PC-9 (cell line): ENCODE measurements at places on chromosomes 11 and 22. TPM values are rescaled to one million over a fixed set of nuclear protein-coding genes. Genes with fewer than 3 reads are reported as not detected.

DNA sequence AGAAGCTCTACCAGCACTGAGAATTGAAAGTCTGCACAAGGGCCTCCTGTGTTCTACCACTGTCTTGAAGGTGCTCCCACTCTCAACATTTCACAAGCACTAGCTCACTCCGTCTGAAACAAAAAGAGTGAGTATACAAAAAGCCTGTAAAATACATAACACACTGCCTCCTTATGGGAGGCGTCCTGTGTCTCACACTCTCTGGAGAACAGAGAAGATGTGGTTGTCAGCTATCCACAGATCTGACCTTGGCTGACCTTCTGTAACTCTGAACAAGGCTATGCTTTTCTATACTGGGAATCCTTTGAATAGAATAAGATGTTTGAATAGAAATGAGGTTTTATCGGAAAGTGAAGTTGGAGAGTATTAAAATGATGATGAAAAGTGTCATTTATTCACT, 171.3 kb upstream of the TMEM45B start:
- no peak for DNase-seq

DNA sequence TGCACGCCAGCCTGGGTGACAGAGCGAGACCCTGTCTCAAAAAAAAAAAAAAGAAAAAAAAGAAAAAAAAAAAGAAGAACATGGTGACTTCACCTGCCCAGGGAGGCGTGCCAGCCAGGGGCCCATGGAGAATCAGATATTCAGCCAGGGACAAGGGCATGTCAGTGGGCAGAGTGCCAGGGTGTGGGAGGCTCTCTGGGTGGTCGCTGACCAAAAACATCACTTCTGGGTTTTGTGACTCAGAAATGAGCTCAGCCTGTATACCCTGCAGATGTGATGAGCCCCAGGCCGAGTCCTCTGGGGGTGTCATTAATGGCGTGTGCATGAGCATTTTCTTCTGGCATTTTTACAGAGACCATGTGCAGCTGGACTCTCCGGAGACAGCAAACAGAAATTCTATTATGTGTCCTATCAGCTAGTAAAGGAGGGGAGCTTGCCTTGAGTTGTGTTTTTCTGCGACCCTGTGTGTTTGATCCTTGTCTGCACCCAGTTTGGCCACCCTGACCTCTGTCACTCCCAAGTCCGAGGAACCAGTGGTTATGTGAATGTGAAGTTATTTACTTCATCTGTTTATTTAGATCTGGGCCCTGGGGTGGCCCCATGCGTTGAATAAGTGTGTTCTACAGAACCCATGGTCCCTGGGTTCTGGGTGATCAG, 53.6 kb downstream of the BCR start:
- no peak for DNase-seq

The NXPE4 gene
- not detected in 2 replicates for total RNA-seq

The PDGFD gene
- 6.1 and 6.9 TPM in 2 replicates for total RNA-seq

The ANKK1 gene
- not detected in 2 replicates for total RNA-seq

DNA sequence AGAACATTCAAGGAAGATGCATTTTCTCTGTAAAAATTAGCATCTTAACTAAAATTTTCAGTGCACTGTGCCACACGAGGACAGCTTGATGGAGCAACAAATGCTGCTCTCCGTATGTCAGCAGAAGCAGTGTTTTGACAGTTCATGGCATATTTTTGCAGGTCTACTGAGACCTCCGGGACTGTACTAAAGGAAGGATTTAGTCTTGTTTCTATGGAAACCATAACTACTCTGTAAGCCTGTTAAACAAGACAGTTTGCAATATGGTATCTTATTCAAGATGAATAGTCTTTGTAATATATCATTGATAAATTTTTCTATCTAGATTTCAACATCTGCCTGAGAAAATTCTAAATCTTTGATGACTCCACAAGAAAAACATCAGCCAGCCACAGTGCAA, 184.0 kb upstream of the GUCY1A2 start:
- no peak for DNase-seq

DNA sequence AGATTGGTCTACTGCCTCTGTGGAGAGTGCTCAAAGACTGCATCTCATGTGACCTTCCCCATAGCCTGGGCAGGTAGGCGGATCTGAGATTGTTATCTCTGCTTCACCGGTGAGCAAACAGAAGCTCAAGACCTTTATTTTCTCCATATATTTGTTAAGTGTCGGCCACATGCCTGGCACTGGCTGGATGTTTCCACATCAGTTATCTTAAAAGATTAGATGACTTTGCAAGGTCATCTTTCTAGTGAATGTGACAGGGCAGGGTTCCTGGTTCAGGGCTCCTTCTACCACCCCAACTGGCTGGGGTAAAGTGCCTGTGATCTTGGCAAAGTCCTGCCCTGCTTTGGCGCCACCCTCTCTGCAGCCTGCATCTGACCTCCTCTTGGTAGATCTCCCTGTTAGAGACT, 125.0 kb downstream of the CCDC81 start:
- peak; percentile 96 for DNase-seq

- no peak for DNase-seq
These were observed 960.1 kb upstream of the FAT3 start for GRCh38 chr11:91264481-91264880.

The SIAE gene
- 29.2 and 37.9 TPM in 2 replicates for total RNA-seq

The CARD18 gene
- not detected in 2 replicates for total RNA-seq

The ADAMTS8 gene
- not detected in 2 replicates for total RNA-seq

The MS4A6E gene
- total RNA-seq = not detected in 2 replicates

The ADAMTS15 gene
- total RNA-seq = 1.8 and 2.2 TPM in 2 replicates

The NLRP14 gene
- not detected in 2 replicates for total RNA-seq

- no peak for DNase-seq
These were observed 6.2 kb upstream of the KCNE3 start for GRCh38 chr11:74473382-74474173.

DNA sequence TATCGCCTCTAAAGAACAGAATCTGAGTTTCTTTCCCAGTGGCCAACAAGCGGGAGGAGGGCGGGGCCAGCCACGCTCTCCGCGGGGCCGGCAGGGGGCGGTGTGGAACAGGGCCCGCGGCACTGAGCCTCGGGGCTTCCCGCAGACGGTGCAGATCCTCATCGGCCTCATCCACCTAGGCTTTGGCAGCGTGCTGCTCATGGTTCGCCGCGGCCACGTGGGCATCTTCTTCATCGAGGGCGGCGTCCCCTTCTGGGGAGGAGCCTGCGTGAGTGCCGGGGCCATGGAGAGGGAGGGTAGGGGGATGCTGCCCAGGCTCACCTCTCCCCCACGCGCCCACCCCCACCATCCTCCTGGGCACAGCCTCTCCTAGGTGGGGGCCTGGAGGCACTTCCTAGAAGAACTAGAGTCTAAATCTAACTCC, 10.7 kb downstream of the MS4A15 start:
- DNase-seq = no peak

The PTPN5 gene
- total RNA-seq = not detected in 2 replicates

GRCh38 chr11:111659201-111660115, 57.2 kb downstream of the SIK2 start:
- no peak for DNase-seq

- no peak for DNase-seq
These were observed 181.1 kb downstream of the CTTN start for GRCh38 chr11:70579316-70579955.

The VPREB1 gene
- not detected in 2 replicates for total RNA-seq

GRCh38 chr11:7204778-7205177, 46.9 kb upstream of the SYT9 start:
- DNase-seq = no peak

The CRYBB2 gene
- 1.0 TPM in 2 replicates for total RNA-seq

DNA sequence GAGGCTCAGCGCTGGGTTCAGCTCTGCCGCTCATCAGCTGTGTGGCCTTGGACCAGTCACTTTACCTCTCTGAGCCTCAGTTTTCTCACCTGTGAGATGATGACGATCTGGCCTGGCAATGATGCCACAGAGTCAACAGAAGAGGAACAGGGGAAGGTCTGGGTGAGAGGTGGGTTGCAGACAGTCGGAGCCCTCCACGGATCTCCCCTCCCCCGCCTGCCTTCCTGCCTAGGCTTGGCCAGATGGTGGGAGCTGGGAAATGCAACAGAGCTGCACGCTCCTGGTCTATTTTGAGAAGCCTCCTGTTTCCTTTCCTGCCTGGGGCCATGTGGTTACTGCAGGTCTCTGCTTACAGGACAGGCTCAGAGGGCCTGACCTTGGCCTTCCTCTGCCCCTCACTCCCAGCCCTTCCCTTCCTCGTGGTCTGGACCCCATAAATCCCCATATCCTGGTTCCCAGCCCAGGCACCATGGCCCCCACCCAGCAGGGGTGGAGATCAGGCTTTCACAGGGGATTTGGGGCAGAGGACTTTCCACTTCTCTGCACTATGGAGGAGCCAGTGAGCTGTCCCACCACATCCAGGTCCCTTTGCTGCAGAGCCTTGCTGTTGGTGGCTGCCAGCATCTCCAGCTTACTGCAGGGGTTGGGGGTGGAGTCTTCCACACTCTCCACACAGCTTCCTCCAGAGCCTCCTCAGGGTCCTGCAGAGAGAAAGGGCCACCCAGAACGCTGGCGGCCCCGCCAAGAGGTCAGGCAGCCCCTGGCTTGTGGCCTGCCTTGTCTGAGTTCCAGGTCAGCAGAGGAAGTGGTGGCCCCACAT, 46.9 kb downstream of the C11orf96 start:
- DNase-seq = no peak

The UPK3A gene
- total RNA-seq = 1.0 and 1.4 TPM in 2 replicates

- no peak for DNase-seq
These were observed 236.7 kb downstream of the TTC28 start for GRCh38 chr22:28442711-28443525.

- DNase-seq = no peak
These were observed 866.6 kb downstream of the BRD1 start for GRCh38 chr22:48960980-48961660.

- no peak for DNase-seq
These were observed 14.7 kb downstream of the APOL6 start for GRCh38 chr22:35662914-35663313.

DNA sequence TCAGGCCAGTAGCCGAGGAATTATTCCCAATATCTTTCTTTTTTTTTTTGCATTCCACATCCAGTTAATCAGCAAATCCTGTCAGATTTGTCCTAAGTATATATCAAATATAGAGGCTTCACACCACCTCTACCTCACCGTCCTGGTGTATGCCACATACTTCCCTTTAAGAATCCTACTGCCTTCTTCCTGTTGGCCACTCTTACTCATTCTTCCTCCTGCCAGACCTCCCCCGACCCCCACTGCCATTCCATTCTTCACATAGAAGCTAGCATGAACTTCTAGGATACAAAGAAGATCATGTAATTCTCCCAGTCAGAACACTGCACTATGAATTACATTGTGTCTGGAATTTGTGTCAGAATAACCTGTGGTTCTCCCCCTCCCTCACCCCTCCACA, 89.5 kb downstream of the TRIM44 start:
- DNase-seq = no peak

The ZFTA gene
- total RNA-seq = 16.6 and 19.3 TPM in 2 replicates

The GAL3ST3 gene
- total RNA-seq = not detected in 2 replicates

- no peak for DNase-seq
These were observed 195.7 kb downstream of the CTTN start for GRCh38 chr11:70594031-70594430.

The TIGD3 gene
- 1.7 and 1.8 TPM in 2 replicates for total RNA-seq

The POLR2L gene
- total RNA-seq = 87.4 and 99.7 TPM in 2 replicates

DNA sequence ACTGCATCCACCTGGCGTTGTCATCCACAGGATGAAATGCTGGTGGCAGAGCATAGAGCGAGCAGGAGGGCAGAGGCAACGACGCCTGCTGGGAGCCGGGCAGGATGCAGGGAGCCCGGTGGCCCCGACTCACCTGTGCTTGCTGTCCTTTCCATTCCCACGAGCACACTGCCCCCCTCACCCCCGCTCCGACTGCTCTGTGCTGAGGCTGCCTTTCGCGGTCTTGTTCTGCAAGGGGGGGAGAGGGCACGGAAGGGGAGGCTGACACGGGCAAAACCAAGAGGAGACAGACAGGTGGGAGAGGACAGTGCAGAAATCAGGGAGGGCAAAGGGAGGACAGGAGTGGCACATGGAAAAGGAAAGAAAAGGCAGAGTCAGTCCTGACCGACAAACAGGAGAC, 37.9 kb upstream of the CYP2D6 start:
- no peak for DNase-seq

The NFRKB gene
- total RNA-seq = 37.8 and 39.2 TPM in 2 replicates

GRCh38 chr11:21811572-21811971, 381.3 kb upstream of the ANO5 start:
- no peak for DNase-seq
